ENCODE measurements at places on chromosomes 2 and 18.

GRCh38 chr2:231527091-231527395 lies 3.2 kb downstream of the NMUR1 start:
- DNase-seq, result no peak

DNA sequence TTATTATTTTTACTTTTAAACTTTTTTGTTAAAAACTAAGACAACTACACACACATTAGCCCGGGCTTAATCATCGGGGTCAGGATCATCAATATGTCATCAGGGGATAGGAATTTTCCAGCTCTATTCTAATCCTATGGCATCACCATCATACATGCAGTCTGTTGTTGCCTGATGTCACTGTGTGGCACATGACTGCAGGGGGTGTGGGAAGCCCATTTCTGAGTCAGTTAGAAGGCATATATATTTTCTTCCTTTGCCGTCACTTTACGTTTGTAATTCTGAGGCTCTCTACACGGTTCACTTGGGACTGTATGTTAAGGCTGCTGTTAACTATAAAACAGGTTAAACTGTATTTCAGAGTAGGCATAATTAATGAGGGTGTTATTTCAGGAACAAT lies 144.4 kb upstream of the ITGA6 start:
- no peak for DNase-seq

- no peak for DNase-seq
Measured at GRCh38 chr2:71190656-71191569, 36.0 kb downstream of the PAIP2B start.

DNA sequence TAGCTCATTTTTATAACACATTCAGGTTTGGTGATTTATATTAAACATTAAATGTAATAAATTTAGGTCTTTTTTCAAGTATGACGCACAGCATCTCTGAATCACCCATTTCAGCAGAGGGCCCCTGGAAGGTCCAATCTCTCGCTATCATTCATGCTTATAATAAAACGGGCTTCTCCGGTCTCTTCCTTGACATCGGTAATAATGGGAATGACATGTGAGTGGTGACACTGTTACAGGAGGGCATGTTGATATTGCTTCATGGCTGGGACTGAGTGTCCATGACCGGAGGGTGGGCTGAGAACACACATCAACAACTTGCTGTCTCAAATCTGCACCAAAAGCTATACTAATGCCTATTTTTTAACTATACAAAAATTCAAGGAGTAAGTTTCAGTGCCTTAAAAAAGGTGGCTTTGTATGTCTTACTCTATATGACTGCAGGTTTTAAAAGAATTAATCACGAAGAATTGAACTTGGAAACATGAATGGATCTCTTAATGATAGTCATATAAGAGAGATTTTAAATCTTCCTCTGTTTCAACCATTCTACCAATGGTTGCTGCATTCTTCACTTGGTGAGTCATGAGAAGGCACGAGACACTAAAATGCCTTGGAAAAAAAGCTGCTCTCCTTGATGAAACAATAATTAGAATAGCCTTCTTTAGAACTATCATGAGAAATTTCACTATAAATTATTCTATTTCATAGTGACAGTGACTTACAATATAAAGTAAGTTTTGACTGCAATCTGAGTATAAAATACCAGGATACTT lies 101.9 kb upstream of the NRP2 start:
- DNase-seq, result no peak

GRCh38 chr2:173734797-173735196 lies 230.4 kb downstream of the SP3 start:
- no peak for DNase-seq
